ENCODE measurements at places on chromosomes 13 and 19.

DNA sequence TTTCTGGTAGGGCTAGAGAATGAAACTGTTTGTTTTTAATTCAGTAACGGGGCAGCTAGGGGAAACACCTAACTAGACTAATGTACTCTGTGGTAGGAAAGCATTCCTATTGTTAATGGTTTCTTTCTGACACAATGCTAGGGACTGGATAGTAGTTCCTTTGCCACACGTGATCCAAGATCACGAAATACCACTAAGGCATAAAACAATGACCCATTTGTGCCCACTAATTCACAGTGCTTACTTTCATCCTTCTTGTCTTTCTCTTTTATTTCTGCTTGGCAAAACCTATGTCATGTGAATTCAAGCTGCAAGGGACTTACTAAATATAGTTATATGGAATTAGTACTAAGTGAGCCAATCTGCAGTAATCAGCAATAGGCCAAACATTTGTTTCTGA lies 834.1 kb upstream of the SLITRK6 start:
- DNase-seq = no peak

DNA sequence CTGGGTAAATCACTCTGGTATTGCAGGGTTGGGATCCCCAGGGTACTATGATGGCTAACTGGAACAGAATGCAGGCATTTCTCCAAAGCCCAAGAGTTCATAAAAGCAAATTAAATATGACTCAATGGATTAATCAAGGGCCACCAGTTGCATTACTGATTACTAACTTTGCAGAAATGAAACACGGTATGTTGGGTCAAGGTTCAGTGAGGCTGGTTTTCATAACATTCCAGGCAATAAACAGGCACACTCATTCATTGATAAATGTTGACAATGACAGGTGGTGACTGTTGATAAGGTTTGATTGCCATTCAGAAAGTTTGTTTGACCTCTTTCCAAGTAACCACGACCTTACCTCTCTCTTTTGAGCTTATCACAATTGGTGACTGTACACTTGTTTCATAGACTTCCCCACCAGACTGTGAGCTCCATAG lies 506 bp upstream of the AP1M1 start:
- peak; percentile 58 for DNase-seq

DNA sequence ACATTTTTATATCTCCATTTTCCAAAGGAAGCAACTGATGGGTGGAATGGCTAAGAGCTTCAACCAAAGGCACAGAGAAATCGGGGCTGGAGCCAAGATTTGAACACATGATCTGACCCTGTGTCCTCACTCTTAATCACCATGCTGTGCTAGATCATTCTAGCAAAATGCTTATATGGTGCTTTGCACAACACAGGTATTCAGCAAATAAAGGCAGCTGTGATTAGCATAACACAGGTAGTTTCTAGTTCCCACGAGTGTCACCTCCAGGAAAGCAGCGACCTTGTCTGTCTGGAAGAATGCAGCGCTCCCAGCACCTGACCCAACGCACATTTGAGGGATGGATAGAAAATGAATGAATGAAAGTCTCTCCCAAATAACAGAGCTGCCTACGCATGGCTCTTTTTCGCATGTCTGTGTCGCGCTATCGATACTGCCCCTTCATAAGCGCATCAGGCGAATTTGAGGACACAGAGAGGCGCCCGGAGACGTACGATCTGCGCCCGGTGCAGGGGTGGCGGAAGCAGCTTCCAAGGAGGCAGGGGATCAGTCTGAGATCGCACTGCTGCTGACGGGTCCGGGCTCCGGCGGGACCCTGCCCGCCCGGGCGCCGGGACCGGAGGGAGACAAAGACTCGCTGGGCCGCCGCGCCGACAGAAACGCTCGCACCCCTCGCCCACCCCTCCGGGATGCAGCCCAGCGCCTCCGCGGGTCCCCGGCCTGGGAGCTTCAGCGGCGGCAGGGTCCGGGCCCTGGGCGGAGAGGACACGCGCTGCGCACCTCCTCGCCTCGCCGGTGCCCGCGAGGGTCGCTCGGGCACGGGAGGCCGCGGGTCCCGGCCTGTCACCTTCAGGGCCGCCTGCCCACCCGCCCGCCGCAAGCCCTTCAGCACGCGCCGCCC lies 609 bp downstream of the EPS15L1 start:
- DNase-seq = no peak

DNA sequence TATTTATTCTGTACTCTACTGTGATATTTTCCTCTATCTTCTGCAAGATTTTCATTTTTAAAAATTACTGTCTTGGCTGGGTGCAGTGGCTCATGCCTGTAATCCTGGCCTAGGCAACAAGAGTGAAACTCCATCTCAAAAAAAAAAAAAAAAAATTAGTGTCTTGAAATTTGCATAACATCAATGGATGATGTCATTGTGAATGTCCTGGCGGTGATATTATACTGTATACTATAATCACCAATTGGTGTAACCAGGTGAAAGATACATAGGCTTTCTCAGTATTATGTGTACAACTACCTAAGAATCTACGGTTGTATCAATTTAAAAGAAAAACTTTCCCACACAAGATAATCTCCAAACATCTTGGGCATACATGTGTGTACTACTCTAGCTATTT lies 15.2 kb downstream of the ZNF331 start:
- DNase-seq = no peak

DNA sequence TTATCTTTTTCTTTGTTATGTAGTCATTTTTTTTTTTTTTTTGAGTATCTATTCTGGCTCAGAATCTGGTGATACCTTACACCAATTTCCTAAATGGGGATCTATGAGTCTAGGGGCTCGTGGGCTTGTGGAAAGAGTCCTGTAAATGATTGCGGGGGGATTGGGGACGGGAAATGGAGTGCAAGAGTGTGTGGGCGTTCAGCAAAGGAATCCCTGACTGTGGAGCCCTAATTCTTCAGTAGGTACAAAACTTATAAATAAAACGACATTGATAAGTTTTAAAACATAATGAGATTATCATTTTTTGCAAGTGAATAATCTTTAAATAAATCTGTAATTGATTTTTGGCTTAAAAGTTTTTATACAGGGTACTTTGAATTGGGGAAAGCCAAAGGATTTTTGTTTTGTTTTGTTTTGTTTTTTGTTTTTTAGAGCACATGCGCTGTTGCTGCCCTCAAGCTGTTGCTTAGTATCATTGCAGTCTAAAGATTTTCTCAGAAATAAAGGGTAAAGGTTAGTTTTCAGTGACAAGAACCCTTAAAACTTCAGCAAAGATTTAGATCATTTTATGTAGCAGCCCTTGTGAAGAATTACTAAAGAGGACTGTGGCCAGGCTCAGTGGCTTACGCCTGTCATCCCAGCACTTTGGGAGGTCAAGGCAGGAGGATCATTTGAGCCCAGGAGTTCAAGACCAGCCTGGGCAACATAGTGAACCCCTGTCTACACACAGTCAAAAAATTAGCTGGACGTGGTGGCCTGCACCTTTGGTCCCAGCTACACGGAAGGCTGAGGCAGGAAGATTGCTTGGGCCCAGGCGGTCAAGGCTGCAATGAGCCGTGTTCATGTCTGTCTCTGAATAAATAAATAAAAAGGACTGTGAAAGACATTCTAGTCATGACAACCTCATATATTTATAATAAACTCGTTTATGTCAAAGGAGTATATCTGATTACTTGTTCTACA lies 1.7 kb downstream of the ERCC5 start:
- DNase-seq = peak; percentile 60

DNA sequence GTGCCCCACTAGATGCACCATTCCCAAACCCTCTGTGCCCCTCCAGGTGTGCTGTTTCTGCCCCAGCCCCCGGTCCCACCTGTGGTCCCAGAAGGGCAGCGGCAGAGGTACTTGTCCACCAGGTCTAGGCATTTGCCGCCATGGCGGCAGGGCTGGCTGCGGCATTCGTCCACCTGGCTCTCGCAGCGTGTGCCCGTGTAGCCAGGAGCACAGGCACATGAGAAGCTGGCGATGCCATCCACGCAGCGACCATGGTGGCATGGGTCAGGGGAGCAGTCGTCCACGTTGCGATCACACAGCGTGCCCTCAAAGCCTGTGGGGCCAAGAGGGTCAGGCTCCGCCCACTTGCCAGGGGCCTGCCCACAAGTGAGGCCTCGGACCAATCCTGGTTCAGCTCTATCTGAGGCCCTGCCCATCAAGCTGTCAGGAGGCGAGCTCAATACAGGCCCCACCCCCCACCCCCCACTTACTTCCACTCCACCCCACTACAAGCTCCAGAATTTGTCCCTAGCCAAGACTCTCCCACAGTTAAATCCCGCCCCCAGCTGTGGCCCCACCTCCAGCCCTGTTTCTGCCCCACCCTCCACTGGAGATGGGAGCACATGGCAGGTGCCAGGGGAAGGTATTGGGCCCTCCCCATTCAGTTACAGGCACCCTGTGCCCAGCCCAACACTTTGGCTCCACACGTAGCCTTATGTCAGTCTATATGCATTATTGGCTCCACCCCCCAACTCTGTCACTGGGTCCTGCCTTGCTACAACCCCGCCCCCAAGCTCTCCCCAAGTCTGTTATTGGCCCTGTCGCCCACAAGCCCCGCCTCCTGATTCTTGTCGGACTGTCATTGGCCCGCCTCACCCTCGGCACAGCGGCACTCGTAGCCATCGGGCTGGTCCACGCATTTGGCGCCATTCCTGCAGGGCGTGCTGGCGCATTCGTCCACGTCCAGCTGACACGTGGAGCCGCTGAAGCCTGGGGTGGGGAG lies 13.5 kb downstream of the NOTCH3 start:
- DNase-seq = no peak

- no peak for DNase-seq
These were observed 198.3 kb downstream of the KCNRG start for GRCh38 chr13:50213526-50213925.

DNA sequence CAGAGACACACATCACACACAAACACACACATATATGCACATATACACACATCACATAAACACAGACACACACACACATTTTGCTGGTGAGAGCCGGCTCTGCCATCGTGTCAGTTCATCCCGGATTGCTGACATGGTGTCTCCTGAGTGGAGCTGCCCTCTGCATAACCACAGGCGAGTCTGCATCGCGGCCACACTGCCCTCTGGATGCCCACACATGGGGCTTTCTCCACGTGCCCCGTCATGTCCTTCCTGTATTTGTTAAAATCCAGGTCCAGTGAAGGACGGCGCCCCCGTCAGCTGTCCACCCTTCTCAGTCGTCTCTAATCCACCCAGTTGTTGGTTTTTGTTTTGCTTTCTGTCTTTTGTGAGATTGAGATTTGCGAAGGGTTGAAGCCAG lies 52.6 kb upstream of the F7 start:
- no peak for DNase-seq

DNA sequence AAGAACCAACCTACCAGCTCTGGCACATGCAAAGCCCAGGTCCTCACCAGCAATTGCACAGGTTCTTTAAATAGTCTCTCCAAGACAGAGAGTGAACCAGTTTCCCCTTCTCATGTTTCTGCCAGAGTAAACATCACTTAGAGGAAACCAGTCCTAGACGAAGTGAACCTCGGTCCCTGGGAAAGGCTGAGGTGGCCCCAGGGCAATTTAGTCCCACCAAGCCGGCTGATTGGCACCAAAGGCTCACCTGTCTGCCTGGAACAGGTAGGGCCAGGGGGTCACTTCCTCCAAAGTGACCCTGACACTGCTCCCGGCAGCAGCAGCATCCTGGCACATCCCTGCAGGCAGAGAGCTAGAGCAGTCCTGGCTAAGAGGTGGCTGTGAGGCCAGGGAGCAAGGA lies 122.9 kb upstream of the ZNF507 start:
- no peak for DNase-seq

DNA sequence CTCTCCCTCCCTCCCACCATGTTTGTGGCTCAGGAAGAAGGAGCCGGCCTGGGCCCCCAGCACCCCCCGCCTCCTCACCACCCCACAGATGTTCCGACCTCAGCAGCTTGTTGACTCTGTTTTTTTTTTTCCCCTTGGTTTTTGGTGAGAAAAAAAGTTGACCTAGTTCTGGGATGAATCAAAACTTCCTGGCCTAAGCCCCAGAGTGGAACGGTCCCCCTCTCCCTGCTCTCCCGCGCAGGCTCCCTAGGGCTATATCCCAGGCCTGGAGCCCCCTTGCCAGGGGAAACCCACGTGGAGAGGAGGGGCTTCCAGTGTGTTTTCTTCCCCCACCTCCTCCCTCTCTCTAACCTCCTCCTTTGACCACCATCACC lies 4.0 kb downstream of the COL5A3 start:
- DNase-seq = peak; percentile 71

GRCh38 chr13:47831265-47831664 lies 169.8 kb downstream of the SUCLA2 start:
- DNase-seq = peak; percentile 40

- no peak for DNase-seq
These were observed 48.0 kb downstream of the RFC3 start for GRCh38 chr13:33865945-33866344.

- DNase-seq = peak; percentile 88
These were observed 25.1 kb downstream of the TMPRSS9 start for GRCh38 chr19:2385053-2385721.

GRCh38 chr13:42272115-42272803 lies at the start of gene AKAP11:
Gene AKAP11 (plus strand): TSS chr13:42272152. CDS start chr13:42286349, 14,197 bp downstream.
- DNase-seq = peak; percentile 54

GRCh38 chr19:33622505-33622808 lies 704 bp downstream of the CHST8 start:
- DNase-seq = no peak

DNA sequence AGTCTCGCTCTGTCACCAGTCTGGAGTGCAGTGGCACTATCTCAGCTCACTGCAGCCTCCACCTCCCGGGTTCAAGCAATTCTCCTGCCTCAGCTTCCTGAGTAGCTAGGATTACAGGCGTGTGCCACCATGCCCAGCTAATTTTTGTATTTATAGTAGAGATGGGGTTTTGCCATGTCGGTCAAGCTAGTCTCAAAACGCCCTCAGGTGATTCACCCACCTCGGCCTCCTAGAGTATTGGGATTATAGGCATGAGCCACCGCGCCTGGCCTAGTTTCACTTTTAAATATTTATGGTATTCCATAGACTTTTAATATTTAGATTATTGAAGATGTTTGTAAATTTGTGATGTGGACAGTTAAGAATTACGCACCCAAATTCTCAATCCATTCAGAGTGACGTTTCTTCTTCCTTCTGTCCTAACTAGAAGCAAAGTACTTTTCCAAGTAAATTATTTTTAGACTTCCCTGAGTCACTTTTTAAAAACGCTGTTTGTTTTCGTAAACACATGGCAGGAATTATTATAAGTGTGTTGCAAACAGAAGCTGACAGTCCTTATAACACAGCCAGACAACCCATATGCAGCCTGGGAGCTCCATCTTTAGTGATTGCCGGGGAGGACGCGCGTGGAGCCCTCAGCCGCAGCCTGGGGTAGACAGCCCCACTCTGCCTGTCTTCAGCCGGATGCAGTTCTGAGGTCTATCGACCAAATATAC lies 131.7 kb downstream of the ATP11A start:
- DNase-seq = peak; percentile 65

DNA sequence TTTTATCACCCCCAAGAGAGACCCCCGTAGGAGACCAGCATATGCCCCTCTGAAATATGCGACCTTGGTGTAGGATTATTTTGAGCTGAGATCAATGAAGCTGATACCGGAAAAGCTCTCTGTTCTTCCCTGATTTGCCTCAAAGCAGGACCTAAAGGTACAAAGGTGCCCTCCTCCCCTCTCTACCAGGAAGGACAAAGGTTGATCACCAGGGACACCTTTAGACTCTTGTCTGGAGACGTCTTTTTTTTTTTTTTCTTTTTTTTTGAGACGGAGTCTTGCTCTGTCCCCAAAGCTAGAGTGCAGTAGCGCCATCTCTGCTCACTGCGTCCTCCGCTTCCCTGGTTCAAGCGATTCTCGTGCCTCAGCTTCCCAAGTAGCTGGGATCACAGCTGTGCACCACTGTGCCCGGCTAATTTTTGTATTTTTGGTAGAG lies 792 bp upstream of the PEX11G start:
- DNase-seq = no peak

- DNase-seq = no peak
These were observed 2486.0 kb upstream of the PCDH20 start for GRCh38 chr13:63901630-63902029.

- no peak for DNase-seq
These were observed 7.9 kb downstream of the HPN start for GRCh38 chr19:35049456-35049855.

All from fibroblast of villous mesenchyme (primary cell).